ENCODE measurements at places on chromosomes 5 and 9. TPM values are rescaled to one million over a fixed set of nuclear protein-coding genes. Genes with fewer than 3 reads are reported as not detected.

DNA sequence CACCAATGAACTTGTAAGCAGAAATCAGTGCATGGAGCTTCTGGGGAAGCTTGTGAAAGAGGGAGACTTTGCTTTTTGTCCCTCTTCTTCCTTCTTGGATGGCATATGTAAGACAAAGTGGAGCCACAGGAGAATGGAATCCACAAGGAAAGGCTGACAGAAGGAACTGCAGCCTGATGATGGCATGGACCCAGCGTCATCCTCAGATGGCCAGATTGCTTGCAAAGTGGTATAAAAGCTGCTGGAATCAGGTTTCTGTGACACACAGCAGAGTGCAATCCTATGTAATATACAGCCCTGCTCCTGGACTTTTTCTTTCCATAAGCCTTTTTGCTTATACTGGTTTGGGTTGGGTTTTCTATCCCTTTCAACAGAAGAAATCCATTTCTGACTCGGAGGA, 31.4 kb upstream of the SPARC start:
- DNase-seq = peak; percentile 52

- peak; percentile 87 for DNase-seq
Measured at GRCh38 chr5:174503461-174504265, 220.7 kb upstream of the MSX2 start.

DNA sequence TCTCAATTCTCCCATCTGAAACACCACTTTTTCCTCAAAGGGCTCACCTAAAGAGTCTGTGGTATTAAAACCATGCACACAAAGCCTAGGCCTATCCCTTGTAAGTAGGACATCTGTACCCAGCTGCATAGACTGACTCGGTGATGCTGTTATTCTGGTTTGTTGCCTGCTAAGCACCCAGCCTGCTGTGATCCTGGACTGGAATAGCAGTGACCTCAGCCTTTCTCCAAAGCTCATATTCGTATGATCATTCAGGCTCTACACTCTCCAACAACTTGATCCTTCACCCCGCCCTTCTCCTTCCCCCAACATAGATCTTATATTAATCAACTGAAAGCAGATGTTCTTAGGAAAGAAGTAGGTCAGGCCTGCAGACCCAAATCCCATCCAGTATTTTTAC, 81.4 kb upstream of the WWC1 start:
- DNase-seq = no peak

Gene VPS13A
- 31.7 TPM for total RNA-seq

DNA sequence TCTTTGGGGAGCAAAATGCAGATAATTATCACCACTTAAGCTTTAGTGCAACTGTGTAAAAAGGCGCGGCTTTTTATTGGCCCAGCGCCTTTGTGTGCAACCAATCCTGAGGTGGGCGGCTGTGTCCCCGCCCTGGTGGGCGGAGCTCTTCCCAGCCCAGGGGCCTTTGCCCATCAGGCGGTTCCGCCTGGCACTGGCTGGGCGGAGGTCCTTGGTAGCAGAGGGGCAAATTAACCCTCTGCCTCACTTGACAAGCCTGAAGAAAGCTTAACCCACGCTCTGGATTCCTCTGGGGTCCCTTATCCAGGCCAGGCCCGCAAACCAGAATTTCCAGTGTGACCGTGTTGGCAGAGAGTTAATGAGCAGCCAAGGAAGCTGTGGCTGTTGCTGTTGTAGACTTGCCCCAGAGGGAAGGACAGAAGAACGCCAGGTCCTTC, 12.8 kb upstream of the NIPAL4 start:
- no peak for DNase-seq

Gene RPL35
- total RNA-seq = 1,259 TPM

DNA sequence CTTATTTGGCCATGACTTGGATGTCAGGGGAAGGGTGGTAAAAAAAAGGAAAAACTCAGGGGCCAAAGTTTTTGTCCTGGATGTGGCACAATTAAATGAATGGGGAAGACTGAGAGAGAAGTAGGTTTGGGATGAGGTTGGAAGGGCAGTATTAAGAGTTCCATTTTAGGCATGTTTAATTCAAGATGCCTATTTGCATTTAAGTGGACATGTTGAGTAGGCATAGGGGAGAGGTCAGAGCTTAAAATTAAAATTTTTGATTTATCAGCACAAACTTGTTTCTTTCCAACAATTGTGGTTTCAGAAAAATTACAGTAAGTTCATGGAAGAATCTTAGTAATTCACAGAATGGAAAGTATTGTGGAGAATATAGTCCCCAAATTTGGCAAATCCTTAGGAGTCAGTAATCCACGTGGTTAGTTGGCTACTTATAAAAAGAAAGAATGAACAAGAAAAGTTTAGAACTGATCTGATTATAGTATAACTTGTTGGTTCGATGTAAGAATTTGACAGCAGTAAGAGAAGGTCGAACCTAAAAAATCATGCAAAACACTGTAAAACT, 265.9 kb downstream of the SAXO1 start:
- no peak for DNase-seq

DNA sequence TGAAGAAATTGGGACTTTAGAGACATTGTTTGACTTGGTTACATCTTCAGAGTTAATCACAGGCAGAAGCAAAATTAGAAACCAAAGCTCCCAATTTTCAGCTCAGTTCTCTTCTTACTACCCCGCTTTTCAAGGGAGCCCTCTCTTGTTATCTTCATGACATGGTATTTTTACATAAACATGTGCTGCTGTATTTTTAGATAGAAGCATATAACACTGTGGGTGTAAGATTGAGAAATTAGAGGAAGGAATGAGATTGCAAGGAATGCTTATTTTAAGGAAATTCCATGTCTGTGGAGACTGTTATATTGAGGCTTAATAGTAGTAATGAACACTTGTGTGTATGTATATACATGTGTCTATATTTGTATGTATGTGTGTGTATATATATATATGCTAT, 401.6 kb downstream of the TMEM232 start:
- no peak for DNase-seq
